Activated CD4-positive, alpha-beta T cell treated with anti-CD3 and anti-CD28 coated beads, Interleukin-2, amount 50 U/mL, for 48 hours (primary cell): ENCODE measurements at places on chromosomes 1 and 21.
A peak's percentile ranks its signal among the peaks of the same experiment; 100 is the strongest.

GRCh38 chr1:214458541-214458940 is 92.9 kb downstream of the PTPN14 start:
- DNase-seq, result no peak

- DNase-seq, result no peak
Observed at GRCh38 chr1:69651656-69652055, 83.9 kb downstream of the LRRC7 start.

DNA sequence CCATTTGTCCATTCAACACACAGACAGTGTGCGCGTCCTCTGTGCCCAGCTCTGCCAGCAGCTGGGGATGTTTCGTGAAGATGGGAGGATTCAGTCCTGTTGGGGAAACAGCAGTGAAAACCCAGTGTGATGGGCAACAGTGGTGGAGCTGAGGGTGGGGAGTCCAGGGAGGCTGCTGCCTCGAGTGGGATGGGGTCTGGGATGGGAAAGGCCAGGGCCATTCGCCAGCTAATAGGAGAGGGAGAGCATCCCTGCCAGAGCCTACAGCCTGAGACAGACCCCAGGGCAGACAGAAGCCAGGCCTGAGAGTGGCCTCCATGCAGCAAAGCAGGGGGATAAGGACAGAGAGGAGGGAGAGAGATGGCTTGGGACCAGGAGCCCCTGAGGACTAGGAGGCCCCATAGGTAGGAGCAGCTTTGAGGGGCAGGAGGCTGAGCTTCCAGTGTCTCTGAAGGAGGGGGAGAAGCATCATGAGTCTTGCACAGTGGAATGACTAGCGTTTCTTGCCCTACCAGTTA is 252.6 kb downstream of the NPHP4 start:
- DNase-seq, result no peak

DNA sequence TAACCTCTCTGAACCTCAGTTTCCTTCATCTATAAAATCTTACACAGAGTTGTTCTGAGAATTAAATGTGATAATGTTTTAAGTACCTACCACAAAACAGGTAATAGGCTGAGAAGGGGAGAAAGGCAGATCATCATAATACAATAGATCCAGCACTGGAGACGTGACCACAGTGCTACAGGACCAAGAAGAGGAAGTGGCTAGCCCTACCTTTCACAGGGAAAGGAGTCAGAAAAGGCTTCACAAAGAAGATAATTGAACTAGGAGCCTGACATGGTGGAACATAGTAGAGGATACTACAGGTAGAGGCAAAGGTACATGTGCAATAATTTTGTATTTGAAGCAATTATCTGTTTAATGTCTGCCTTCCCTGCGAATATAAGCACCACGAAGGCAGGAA is 45.1 kb downstream of the ERI3 start:
- no peak for DNase-seq

- DNase-seq, result no peak
Observed at GRCh38 chr1:169860187-169860586, 33.5 kb downstream of the SCYL3 start.

GRCh38 chr1:15022048-15022447 is 131.5 kb upstream of the TMEM51 start:
- DNase-seq, result no peak

DNA sequence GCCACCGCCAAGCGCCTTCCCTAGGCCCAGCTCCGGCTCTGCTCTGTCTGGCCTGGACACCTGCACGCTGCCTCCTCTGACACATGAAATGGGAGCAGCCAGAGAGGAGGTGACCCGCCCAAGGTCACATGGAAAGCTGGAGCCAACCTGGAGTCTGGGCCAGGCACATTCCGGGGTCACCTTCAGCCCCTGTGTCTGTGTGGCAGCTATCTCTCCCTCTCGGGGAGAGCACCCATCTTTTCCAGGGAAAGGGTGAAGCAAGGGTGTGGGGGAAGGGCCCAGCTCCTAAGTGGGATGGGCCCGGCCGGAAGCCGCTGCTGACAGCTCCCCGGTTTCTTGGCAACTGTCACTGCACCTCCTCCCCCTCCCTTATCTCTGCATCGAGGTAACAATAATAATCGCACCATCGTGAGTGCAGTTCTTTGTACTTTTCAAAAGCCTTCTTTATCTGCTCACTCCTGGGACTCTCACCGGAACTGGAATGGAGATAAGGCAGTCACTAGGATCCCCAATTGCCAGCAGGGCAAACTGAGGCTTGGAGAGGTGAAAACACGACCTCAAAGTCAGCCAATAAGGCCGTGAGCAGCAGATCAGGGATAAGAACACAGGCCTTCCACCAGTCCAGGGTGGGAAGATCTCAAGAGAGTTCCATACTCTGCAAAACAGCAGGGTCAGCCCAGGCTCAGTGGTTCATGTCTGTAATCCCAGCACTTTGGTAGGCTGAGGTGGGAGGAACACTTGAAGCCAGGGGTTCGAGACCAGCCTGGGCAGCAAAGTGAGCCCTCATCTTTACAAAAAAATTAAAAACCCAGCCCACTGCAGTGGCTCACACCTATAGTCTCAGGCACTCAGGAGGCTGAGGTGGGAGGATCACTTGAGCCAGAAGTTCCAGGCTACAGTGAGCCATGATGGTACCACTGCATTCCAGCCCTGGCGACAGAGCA is 36.9 kb downstream of the RAP1GAP start:
- no peak for DNase-seq

- DNase-seq, result peak; percentile 61
Observed at GRCh38 chr1:89739013-89739843, 81.6 kb upstream of the LRRC8D start.

- peak; percentile 9 for DNase-seq
Observed at GRCh38 chr1:180953291-180954004, 40.8 kb downstream of the KIAA1614 start.

DNA sequence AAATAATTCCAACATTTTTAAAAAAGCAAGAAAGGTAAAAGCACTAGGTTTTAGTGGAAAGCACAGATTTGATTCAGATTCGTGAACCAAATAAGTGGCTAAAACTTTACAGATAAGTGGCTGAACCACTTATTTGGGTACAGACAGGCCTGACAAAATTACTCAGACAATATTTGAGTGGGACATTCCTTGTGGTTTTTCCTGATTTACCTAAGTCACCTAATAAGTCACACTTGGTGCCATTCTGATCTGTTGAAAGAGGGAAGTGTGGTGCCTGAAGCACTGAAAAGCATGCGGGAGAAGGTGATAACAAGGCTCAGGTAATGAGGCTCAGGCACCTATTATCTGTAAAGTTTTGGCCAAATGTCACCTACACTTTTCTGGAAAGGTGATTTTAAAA is 81.6 kb upstream of the CD55 start:
- no peak for DNase-seq

GRCh38 chr1:164263540-164263939 is 295.4 kb upstream of the PBX1 start:
- no peak for DNase-seq

- no peak for DNase-seq
Observed at GRCh38 chr1:70324683-70325082, 29.8 kb downstream of the ANKRD13C start.

DNA sequence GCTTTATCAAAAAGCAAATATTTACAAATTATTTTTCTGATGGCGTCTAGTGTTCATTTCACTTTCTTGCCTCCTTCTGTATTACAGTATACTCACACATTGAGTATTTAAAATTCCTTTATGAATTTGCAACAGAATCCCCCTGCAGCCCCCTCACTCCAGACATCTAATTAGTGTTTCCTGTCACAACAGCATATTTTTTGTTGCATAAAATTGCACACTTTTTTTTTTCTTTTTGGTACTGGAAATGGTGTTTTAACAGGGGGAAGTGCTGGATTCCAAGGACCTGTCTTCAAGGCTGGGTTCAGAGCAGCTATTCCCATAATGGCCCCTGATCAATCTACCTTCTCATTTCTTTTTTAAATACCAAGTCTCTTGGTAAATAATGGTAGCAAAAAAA is 184.3 kb upstream of the HMCN1 start:
- no peak for DNase-seq

- no peak for DNase-seq
Observed at GRCh38 chr1:244680667-244681066, 27.7 kb downstream of the DESI2 start.

- no peak for DNase-seq
Observed at GRCh38 chr1:7253988-7254587, 468.8 kb downstream of the CAMTA1 start.

GRCh38 chr1:180170546-180171151 is 16.0 kb downstream of the QSOX1 start:
- DNase-seq, result no peak

DNA sequence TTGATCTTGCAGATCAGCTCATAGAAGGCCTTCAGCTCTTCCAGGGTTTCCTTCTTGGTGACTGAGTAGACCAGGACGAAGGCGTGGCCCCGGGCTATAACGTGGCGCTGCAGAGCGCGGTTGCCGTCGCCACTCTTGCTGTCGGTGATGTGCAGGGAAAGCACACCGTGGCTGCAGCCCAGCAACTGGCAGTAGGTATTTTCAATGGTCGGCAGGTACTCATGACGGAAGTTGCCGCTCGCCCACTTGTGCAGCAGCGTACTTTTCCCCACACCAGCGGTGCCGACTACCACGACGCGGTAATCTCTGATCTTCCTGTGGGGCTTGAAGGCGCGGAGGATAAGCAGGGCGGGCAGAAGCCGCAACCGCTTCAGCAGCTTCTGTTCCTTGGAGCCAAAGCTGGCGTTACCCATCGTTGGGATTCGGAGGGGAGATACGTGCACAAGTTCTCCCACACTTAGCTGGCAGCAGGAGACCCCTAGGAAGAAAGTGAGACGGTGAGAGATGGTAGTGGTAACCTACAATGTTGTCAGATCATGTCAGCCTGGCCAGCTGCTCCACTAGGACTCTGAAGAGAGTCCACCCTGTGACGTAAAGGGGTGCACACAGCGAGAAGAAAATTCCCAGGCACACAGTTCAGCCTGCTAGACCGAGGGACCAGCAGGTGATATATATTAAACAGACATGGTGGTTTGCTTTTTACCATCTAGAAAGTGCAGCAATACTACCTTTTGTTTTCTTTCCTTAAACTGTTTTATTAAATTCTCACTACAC is 3.4 kb downstream of the DIRAS3 start:
- DNase-seq, result no peak

DNA sequence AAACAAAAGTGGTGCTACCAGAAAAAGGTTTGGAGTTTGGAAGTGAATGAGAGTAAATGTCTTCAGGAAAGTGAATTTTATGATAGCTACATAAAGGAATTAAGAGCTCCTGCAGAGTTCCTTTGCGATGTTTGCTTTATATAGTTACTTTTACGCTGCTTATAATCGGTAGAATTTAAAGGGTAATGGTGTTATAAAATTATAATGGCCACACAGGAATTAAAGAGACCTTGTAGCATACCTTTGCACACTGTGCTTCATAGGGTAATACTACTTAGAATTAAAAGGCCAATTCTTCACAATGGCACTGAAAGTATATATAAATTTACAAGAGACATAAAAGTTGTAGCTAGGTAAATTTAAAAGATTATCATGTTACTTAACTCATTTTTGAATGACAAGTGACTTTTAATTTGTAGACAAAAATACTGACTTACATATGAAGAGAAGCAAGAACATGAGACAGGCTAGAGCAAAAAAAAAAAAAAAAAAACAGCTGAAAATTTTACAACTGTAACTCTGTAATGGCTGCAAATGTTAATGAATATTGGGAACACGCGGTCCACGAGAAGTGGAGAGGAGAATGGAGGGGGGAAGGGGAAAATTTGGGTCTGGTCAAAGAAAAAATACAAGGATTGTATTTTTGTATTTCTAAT is 65.9 kb upstream of the LBR start:
- no peak for DNase-seq

DNA sequence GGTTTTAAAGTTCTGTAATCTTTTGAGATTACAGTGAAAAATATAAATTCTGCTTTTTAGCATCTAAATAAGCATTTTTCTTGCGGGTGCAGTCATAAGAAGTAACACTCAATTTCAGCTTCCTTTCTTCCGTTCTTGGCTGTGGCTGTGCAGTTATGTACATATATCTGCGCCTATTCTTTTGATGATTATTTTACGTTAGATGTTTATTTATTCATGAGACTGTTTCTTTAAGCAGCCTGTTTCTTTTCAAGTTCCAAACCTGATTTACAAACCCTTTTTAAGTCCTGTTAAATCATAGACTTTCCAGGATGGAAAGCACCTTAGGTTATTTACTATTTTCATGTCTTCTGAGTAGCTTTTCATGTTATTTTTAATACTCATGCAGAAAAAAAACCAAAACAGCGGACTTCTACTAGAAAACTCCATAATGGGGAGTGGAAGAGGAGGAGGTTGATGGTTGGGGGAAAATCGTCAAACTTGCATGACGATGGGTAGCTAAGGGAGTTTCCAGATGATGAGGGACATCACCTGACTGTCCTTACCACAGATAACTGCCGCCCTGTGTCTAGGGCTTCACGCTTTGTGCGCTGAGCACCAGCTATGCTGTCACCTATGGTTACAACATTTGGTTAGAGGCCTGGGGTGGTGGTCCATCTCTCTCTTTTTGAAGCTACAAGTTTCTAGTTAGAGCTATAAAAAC is 2.6 kb downstream of the PRDM2 start:
- peak; percentile 60 for DNase-seq

- no peak for DNase-seq
Observed at GRCh38 chr1:229220163-229220846, 50.6 kb upstream of the RAB4A start.

- no peak for DNase-seq
Observed at GRCh38 chr1:32099426-32099825, 8.4 kb upstream of the KPNA6 start.

- DNase-seq, result no peak
Observed at GRCh38 chr1:75423616-75424015, 187.3 kb downstream of the SLC44A5 start.

DNA sequence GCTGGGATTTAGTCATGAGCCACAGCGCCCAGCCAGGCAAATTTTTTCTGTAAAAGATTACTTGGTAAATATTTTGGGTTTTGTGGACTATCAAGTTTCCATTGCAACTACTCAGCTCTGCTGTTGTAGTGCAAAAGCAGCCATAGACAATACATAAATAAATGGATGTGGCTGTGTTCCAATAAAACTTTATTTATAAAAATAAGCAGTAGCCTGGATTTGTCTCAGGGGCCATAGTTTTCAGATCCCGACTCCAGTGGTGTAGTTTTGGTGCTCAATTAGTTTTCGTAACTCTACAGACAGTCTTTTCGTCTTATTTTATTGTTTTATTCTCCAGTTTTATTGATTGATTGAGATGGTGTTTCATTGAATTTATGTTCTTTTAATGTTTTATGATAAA is 80.1 kb upstream of the IVNS1ABP start:
- DNase-seq, result no peak

- DNase-seq, result no peak
Observed at GRCh38 chr1:60825593-60825992, 256.8 kb upstream of the NFIA start.

GRCh38 chr1:67748630-67749029 is 63.6 kb downstream of the GADD45A start:
- DNase-seq, result no peak

DNA sequence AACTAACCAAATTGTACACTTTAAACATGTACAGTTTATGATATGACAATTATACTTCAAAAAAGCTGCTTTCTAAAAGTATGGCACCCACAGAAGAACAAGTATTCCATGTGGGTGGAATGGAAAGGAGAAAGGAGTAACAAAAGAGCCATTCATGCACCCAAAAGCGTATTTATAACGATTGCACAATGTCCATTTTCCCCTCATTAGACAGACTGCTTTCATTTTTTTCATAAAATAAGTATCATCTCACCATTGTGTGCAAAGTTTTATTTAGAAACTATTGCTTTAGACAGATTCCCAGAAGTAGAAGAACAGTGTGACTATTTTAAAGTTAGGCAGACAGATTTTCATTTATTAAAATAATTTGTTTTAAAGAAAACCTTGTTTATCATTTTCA is 59.6 kb downstream of the KIAA0319L start:
- no peak for DNase-seq

GRCh38 chr1:6465461-6466005 is 440 bp downstream of the TNFRSF25 start:
- DNase-seq, result peak; percentile 56

GRCh38 chr1:226233293-226233692 is 9.8 kb downstream of the MIXL1 start:
- DNase-seq, result no peak
